ENCODE measurements at places on chromosomes 12 and 14.

DNA sequence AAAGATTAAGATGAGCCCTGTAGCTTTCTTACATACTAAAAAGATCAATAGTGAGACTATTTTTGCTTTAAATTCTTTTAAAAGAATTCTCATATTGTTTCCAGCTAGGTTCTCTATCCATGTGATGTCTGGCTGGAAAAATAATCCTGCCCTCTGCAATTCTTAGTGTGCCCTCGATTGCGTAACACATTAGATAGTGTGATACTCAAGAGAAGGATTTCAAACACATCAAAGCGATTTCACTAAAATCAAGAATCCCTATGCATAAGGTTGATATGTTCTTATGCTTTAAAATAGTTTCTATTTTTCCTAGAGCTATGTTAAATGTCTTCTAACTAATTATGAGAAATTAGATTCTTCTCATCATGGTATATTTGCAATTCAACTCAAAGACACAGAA is 127.3 kb upstream of the PLEKHA5 start:
- DNase-seq: no peak

- no peak for DNase-seq
These were observed 154.1 kb upstream of the SYT10 start for GRCh38 chr12:33593753-33594152.

DNA sequence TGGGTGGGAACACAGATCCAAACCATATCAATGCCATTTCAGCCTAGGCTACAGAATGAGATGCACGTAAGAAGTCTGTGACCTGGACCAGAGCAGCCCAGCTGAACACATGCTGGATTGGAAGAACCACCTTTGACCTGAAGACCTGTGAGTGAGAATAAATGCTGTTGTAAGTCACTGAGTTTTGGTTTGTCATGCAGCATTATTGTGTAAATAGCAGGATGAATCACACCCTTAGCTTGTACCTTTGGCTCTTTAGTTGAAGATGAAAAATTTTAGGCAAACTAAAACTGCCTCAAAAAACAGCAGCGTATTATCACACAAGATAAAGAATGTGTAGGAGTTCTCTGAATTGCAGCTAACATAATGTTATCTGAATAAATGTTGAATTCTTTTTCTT is 199.4 kb upstream of the LRIG3 start:
- DNase-seq: no peak

DNA sequence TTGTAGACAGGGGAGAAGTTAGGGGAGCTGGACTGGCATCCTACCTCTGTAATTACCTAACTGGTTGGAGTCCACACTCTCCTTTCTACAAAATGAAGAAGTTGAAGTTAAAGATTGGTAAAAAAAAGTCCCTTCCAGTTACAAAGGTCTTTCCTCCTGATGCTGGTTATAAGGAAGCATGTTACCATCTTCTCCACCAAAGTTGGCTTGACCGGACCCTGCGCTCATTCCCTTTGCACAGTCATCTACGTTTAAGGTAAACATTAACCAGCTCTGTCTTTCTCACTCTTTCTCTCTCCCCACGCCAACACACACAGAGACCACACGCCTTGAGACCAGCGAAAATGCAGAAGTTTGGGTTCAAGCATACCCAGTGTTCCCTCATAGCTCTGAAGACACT is 11.9 kb downstream of the FBLN5 start:
- DNase-seq: no peak

GRCh38 chr12:84506282-84506681 is 406.3 kb downstream of the SLC6A15 start:
- DNase-seq: no peak

DNA sequence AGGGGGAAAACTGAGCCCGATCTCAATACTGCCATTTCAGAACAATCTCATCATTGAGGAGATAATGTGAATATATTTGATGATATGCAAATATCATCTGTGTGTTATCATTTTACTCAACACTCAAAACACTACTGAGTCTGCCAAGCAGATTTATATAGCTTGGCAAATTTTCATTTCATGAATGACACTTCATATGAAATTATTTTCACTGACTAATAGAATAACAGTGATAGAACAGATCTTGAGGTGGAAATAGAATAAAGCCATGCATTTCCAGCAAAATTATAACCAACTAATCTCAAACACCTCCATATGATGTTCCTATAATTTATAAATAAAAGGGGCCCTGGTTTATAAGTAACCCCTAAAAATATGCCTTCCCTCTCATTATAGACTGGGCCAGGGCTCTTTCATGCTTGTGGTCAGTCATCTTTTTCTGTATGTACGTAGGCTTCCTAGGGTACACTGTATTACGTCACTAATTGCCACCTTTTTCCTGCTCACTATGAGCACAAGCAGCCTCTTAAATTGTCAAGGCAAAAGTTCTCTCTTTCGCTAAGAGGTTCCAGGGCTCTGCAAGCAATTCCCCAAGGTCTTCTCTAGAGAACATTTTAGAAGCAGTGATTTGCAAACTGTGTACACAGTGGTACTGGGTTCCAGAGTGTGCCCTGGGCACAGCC is 197.1 kb upstream of the FOXN3 start:
- no peak for DNase-seq

- DNase-seq: no peak
These were observed 474.6 kb downstream of the ETNK1 start for GRCh38 chr12:23099604-23100003.

DNA sequence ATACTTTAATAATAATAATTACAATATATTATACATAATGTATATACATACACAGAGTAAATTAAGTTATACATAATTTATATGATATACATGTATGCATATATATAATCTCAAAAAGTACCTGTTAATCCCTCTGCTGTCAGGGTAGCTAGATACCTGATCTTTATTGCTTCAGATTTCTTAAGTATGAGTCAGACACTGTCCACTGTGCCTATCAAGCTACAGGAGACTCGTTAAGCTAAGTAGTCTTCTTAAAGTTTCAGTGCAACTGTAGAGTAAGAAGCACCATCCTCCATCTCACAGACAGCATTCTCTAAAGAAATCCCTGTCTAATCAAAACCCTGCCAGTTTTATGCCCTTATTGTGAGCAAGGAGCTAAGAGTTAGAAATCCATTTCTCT is 428.7 kb downstream of the RERGL start:
- no peak for DNase-seq
